ENCODE measurements at places on chromosomes 11 and 22.

DNA sequence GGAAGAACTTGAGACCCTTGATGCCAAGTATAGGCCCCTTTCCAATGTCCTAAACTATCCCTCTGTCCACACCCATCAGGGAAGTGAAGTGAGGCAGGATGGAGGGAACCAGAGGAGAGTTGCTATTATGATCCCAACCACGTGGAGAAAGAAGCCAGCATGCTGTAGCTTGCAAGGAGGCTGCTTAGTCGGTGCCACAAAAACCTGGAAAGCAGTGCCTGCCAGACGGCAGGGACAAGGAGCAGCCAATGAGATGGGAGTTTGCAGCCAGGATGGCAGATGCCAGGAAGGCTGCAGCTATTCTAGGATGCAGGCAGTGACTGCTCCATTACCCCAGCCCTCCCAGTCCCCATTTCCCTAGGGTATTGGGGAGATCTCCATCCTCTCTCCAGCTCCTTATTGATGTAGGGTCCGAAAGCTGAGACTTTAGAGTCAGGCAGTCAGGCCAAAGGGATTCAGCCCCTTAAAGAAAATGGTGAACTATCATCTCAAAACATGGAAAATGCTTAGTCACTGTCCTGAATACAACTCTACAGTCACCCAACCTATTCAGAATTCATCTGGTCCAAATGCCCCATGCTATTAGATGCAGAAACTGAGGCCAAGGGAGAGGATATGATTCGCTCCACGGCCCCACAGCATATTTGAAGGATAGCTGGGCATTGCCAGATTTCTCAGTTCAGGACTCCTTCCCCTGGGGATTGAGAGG, 18.4 kb upstream of the LRRC55 start:
- no peak for DNase-seq

DNA sequence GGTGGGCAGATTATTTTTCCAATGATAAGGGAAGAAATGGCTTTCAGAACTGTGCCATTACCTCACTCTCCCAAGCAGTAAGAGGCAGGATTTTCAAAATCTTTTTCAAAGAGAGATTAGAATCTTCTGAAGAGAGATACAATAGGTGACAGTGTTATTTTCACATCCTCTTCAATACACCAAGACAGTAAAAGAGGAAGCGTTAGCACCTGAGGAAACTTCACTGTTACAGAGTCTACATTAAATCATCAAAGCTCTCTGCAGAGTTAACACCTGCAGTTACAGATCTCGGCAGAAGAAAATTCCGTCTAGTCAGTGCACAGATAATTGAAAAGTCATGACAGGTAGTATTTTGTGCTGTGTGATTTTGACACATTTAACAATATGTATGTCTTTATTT, 144.9 kb downstream of the PGR start:
- DNase-seq: no peak

- no peak for DNase-seq
These were observed 64.6 kb upstream of the SESN3 start for GRCh38 chr11:95295382-95296149.

- DNase-seq: no peak
These were observed 3.8 kb downstream of the SRSF8 start for GRCh38 chr11:95070471-95070870.

GRCh38 chr11:96794152-96794551, 404.3 kb downstream of the JRKL start:
- no peak for DNase-seq

DNA sequence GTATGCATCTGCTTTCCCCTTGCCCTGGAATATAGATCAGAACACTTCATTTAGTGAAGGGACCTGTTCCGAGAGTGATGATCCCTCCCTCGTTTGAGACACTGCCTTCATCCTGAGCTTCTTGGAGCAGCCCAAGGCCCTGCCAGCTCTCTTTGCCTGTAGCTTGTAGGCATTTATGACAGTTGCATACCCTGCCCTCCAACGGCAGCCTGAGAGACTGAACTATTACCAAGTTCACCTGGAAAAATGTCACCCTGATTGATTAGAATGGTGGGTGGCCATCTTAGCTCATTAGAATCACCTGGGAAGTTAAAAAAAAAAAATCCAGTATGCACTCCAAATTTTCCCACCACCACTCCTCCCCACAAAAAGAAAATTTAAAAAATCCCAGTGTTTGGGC, 1.5 kb downstream of the MICAL3 start:
- DNase-seq: no peak
